ENCODE measurements at places on chromosomes 13 and 19.

- DNase-seq: no peak
Measured at GRCh38 chr19:41638641-41639081, 11.8 kb upstream of the CEACAM4 start.

DNA sequence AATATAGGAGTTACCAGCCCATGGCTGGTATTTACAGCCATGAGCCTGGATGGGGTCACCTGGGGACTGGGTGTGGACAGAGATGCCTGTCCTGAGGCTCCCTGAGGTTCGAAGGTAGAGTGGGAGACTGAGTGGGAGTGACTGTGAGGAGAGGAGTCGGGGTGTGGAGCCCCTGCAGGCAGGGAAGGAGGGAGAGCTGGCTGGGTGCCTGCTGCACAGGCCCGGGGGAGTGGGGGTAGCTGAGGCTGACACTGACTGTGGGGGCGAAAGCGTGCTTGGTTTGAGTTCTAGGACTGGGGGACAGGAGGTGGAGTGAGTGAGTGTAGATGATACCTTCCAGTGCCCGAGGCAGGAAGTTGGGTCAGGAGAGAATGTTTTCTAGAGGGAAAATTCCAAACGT, 7.1 kb downstream of the RAB11B start:
- no peak for DNase-seq

DNA sequence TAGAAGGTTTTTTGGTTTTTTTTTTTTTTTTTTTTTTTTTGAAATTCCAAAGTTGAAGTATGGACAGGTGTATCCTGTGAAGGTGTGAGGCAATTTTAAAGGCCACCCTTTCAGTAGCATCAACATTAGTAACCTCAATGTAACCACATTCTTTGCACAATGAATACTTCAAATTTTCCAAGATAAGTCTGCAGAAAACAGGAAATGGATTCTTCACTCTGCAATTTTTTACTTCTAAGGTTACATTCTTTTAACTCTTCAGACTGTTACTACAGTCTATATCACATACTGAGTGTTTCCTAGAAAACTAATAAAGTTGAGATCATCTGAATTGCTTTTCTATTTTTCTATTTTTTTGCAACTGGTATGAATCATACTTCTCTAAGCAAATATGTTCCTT, 569.0 kb upstream of the GPC6 start:
- DNase-seq: no peak

DNA sequence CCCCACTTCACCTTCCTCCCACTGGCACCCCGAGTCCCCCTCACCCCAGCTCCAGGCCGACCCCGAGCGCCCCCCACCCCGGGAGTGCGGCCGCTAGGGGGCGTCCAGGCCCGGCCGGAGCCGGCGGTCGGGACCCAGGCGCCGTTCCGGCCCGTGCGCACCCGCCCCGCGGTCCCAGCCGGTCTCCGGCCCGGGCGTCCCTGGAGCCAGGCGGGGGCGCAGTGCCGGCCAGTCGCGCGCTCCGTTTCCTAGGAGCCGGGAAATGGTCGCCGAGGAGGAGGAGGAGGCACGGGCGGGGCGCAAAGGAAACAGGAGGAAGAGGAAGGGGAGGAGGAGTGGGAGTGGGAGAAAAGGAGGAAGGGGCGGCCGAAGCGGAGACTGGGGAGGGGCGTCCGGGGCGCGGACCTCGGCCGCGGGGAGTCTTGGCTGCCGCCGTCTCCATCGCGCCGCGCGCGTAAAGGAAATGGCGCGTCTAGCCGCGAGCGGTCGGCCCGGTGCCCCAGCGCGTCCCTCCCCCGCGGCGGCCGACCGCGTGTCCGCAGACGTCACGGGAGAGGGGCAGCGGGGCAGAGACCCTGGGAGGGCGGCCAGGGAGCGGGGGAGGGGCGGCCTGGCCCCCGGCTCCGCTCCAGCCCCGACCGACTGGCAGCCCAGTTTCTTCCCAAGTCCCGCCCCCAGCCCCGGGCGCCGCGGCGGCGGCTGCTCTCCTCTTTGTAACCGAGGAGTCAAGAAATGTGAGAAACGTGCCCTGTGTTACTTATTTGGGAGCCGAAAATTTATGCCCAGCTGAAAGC, 1.1 kb upstream of the KCTD15 start:
- DNase-seq: peak; percentile 64

DNA sequence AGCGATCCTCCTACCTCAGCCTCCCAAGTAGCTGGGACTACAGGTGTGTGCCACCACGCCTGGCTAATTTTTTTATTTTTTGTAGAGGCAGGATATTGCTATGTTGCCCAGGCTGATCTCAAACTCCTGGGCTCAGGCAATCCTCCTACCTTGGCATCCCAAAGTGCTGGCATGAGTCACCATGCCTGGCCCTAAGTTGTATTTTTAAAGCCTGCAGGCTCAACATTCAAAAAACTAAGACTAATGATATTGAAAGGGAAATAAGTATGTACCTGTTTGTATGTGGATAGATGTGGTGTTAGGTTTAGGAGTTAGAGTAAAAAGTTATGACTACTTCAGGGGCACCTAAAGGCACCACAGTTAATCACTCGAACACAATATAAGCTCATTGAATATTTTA, 5.4 kb upstream of the IPO5 start:
- DNase-seq: no peak

GRCh38 chr13:21231426-21231940, 55.0 kb downstream of the MRPL57 start:
- no peak for DNase-seq

GRCh38 chr13:61187471-61187870, 228.2 kb downstream of the PCDH20 start:
- peak; percentile 87 for DNase-seq

DNA sequence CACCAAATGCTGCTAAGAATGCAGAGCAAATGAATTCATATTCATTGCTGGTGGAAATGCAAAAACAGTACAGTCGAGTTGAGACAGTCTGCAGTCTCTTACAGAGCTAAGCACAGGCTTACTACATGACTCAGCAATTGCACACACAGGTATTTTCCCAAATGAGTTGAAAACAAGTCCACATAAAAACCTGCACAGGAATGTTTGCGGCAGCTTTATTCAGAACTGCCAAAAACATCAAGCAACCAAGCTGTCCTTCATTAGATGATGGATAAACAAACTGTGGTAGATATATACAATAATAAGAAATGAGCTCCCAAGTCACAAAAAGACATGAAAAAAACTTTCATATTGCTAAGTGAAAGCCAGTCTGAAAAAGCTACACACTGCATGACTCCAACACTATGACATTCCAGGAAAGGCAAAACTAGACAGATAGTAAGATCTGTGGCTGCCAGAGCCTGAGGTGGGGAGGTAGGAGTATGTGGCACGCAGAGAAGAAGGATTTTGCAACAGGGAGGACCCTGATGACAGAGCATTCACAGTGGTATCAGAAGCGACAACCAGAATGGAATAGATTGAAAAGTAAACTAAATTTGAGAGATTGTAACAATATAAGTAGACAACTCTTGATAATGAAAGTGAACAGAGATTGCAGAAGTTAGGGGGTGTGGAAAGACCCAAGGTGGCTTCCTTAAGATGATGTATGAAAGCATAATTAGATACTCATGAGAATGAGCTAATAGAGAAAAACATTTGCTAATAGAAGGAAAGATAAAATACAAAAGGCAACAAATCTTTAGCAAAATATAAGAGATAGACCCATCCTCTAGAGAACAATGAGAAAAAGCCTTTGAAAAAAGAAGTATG, 52.7 kb downstream of the TSC22D1 start:
- DNase-seq: no peak

GRCh38 chr19:31386806-31387205, 37.6 kb upstream of the TSHZ3 start:
- DNase-seq: no peak

DNA sequence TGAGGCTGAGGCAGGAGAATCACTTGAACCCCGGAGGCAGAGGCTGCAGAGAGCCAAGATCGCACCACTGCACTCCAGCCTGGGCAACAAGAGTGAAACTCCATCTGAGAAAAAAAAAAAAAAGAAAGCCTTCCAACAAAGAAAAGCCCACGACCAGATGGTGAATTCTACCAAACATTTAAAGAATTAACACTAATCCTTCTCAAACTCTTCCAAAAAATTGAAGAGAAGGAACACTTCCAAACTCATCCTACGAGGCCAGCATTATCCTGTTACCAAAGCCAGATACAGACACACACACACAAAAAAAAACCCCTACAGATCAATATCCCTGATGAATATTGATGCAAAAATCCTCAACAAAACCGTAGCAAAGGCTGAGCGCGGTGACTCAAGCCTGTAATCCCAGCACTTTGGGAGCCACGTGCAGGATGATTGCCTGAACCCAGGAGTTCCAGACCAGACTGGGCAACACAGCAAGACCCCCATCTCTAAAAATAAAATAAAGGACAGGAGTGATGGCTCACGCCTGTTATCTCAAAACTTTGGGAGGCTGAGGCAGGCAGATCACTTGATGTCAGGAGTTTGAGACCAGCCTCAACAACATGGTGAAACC, 6.2 kb upstream of the EVI5L start:
- DNase-seq: no peak

Measured in NCI-H1105 treated with DMSO at 0.1 percent for 48 hours (cell line).